ENCODE measurements at places on chromosomes 3 and 15.

DNA sequence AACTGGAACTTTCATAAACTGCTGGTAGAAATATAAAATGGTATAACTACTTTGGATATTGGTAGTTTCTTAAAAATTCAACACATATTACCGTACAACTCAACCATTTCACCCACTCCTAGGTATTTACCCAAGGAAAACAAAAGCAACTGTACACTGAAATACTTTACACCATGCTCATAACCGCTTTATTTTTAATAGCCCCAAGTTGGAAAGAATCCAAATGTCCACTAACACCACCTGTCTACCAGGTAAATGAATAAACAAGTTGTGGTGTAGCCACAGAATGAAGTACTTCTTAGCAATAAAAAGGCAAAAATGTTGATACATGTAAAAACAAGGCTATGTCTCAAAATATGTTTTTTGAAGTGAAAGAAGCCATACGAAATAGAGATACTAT, 215.9 kb upstream of the PEX5L start:
- peak; percentile 69 for DNase-seq

DNA sequence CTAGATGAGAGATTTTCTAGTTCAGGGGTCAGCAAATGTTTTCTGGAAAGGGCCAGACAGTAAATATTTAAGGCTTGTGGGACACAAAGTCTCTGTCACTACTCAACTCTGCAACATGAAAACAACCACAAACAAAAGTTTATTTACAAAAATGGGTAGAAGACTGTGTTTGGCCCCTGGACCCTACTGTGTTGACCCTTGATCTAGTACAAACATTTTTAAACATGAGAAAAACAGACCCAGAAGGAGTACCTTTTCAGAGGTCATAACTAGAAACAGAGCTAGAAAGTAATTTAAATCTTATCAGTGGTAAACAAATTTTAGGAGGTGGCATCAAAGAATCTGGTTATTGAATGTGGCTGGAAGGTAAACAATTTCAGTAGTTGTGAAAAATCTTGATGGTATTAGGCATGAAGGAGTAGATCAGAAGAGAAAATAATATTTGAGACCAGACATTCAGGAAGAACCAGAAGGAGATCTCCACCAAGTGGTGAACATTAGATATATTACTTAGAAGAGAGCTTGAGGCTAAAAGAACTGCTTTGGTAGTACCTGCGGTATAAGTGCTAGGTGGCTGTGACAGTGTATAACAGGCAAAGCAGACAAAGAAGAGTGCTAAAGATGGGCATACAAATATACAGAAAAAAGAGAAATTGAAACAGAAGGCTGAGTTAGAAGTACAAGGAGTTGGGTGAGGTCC, 101.7 kb downstream of the NR1I2 start:
- no peak for DNase-seq

- no peak for DNase-seq
Observed at GRCh38 chr3:102180280-102180931, 254.4 kb upstream of the ZPLD1 start.

- peak; percentile 91 for DNase-seq
Observed at GRCh38 chr3:126782536-126782935, 78.5 kb downstream of the CHCHD6 start.

DNA sequence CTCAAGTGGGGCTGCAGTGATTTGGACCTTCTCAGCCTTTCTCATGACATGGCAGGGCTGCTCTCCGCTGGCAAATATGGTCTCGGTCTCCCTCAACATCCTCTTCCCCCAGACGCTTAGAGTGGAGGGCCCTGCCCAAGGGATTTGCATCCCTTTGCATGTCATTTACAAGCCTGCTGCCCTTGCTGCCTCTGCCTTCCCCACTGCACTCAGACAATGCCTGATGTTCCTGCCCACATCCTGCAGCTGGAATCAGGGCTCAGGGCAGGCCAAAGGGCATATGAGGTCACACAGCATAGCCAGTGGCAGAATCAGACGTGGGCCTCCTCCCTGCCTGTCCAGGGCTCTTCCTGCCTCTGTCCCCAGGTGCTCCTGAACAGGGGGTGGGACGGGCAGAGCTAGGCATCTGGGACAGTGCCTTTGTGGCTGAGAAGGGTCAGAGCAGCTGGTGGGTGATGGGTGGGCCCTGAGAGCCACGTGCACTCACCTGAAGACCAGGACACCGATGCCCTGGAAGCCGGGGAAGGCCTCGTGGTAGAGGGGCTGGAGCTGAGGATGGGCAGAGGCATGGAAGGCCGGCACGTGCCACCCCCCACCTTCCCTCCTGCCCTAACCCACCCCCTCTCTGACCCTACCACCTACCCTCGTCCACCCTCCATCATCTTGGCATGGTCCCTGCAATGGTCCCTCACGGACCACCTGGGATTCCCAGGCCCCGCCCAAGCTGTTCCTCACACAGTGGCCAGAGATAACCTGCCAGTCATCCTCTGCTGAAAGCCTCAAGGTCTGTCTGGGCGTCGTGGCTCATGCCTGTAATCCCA, 27.4 kb upstream of the GOLGA6C start:
- DNase-seq, result no peak

GRCh38 chr15:64640146-64640871, 135.1 kb downstream of the RBPMS2 start:
- DNase-seq, result no peak

GRCh38 chr3:157285966-157286365, 126.0 kb upstream of the CCNL1 start:
- no peak for DNase-seq

Measured in epithelial cell of prostate (primary cell).